ENCODE measurements at places on chromosomes 7 and 10.

DNA sequence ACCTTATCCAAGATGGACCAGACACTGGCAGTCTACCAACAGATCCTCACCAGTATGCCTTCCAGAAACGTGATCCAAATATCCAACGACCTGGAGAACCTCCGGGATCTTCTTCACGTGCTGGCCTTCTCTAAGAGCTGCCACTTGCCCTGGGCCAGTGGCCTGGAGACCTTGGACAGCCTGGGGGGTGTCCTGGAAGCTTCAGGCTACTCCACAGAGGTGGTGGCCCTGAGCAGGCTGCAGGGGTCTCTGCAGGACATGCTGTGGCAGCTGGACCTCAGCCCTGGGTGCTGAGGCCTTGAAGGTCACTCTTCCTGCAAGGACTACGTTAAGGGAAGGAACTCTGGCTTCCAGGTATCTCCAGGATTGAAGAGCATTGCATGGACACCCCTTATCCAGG, 13.4 kb downstream of the LEP start:
- no peak for DNase-seq

- no peak for DNase-seq
These were observed 56.6 kb downstream of the HSPA12A start for GRCh38 chr10:116685807-116686206.

DNA sequence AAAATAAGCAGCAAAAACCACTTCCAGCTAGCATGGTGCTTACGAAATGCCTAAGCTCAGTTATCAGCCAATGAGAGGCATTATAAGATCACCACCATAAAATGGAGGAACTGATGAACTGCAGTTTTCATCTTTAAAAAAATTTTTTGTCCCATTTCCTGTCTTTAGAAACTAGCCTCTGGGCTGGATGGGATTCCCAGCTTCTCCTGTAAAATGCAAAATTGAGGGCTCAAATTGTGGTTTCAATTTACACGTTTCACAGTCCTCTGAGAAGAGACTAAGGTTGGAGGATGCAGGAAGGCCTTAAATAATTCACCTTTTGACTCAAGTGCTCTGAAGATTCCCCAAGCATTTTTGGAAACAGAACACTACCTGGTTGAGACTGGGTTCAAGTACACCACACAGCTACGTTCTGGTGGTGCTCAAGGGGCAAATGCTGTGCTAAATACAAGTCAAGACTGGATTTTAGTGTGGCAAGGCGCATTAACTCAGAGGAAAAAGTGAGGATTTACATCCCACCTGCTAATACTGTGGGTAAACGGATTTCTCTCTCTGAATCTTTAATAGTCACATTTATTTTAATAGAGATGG, 951 bp downstream of the ZNF25 start:
- DNase-seq = no peak

- no peak for DNase-seq
These were observed 37.2 kb downstream of the ANKIB1 start for GRCh38 chr7:92282930-92283329.

- DNase-seq = peak; percentile 6
These were observed 255.7 kb upstream of the LRRN3 start for GRCh38 chr7:110835218-110835617.

DNA sequence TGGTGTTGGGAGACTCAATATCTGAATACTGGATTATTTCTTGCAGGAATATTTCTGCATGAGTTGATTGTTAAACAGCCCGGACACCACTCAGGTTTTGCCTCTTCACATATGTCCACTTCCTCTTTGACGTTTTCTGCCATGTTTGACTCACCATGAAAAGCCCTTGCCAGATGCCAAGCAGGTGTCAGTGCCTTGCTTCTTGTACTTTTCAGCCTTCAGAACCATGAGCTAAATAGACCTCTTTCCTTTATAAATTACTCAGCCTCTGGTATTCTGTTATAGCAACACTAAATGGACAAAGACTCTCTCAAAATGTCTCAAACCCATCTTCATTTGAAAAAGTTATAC, 24.7 kb upstream of the MACC1 start:
- DNase-seq = no peak

DNA sequence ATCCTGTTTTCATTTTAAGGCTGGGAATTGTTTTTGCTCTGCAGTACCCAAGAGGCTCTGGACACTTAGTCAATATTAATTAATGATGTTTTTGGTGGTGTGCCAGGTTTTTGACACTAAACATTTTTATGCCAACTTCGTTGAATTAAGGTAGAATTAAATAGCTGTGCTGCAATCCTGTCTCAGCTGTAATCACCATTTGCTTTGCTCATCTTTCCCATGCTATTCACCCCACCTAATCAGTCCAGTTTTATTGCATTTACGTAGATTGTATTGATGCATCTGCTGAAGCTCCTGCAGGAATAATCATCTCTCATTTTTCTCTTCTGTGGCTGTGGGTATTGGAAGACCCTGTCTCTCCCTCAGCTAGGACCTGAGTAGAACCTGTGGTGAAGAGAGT, 52.6 kb upstream of the TRUB1 start:
- no peak for DNase-seq

GRCh38 chr7:55657654-55658053, 85.4 kb upstream of the VOPP1 start:
- DNase-seq = no peak

GRCh38 chr10:96890172-96890513, 58.0 kb downstream of the LCOR start:
- DNase-seq = no peak

DNA sequence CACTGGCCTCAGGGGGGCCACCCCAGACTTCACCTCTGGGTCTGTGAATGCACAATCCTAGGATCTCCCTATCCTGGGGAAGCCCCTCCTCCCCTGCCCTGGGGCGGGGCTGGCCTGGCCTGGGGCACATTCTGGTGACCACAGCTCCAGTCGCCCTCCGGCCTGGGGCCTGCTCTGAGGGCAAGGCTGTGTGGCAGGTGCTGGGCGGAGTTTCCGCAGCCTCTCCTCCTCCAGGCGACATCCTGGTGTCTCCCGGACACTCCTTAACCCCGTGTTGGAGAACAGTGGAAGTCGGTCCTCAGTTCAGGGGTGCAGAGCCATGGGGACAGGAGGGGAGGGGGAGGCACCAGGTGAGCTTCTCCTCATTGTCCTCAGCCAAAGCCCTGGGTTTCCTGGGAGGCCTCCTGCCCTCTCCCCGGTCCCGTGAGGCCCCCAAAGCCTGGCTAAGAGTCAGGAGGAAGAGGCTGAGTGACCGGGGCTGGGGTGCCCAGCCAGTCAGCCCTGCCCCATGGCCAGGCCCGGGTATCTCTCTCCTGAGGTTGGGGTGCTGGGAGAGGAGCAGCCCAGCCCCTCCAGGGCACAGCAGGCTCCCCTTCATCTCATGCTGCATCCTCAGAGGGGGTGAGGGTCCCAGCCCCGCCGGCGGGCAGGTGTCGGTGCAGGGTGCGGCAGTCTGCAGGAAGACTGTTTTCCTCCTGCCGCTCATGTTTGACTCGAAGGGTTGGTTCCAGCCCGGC, 22.6 kb downstream of the UNCX start:
- no peak for DNase-seq

DNA sequence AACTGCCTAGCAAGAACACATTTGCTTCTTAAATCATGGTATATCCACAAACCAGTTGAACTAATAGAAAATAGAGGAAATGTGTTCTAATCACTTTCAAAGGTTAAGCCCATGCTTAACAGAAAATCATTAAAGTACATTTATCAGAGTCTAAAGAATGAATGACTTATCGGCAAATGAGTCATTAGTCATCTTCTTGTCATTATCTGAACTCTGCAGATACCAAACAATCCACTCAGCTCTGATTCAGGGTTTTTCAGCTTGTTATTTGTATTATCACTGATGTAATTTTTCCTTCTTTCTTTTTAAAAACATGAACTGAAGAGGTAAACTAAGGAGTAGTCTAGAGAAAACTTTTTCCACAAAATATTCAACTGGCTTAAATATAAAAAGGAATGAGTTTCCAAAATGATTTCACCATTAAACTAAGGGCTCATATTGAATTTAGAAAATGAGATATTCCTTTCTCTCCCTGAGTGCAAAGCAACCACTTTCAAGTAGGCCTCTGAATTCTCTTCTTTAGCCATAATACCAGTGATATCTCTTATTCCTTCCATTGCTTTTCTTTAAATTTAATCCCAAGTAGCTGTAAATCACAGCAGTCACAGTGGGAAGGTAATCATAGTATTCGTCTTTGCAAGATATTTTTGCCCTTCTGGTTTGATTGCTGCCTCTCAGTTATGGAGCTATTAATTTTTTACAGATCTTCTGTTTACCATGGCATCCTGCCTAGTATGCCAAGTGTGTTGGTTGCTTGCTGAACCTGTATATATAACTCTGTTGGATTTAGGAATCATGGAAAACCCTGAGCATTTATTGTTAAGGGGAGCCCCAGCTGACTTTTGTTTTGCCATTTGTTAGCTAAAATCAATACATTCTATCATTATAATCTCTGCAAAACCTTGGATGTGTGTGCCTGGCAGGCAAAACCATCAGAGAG, 125.1 kb downstream of the THSD7A start:
- no peak for DNase-seq

- no peak for DNase-seq
These were observed 41.8 kb upstream of the HERPUD2 start for GRCh38 chr7:35736725-35737124.

DNA sequence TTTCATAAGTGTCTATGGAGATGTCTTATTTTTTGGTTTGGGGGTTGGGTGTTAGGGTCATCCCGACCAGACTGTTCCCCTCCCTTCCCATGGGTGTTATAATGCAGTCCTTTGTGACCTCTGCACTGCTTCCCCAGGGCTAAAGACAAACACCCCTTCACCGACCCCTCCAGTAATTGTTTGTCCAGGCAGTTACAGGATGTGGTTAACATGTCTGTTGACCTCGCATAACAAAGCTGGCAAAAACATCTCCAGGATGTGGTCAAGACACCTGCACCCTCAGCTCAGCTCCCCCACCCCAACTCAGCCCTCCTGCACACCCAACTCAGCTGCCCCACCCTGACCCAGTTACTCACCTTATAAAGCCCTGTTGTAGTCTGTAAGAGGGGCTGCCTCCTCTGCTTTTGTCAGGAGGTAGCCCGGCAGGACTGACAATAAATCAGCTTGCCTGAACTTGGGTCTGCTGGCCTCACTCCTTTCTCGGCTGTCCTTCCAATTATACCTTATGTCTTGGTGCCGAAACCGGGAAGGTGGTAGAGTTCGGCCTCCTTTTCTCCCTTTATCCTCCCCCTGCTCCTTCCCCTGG, 102.2 kb downstream of the ZNF92 start:
- DNase-seq = peak; percentile 76

DNA sequence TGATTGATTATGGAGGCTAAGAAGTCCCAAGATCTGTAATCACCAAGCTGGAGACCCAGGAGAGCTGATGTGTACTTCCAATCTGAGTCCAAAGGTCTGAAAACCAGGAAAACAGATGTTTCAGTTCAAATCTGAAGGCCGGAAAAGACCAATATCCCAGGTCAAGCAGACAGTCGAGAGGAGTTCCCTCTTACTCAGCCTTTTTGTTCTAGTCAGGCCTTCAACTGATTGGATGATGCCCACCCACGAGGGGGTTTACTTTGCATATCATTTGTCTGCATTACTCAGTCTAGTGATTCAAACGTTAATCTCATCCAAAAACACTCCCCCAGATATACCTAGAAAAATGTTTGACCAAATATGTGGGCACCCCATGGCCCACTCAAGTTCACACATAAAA, 7.4 kb upstream of the ARID5B start:
- DNase-seq = no peak

DNA sequence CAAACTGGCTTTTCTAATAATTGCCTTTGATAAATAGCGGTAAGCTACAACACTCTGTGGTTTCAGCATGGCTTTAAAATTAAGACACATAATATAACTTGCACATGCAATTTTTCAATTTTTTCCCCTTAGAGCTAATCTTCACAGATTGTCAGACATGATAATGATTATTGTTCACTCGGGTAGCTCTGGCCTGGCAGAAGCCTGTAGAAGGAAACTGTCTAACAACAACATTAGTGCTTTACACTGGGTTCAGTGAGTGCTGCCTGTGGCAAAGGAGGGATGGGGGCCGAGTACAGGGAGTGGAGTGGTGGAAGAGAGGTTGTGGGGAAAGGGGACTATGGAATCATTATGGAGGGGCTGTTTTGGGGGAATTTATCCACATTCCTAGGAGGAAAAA, 67.2 kb upstream of the AUTS2 start:
- no peak for DNase-seq

DNA sequence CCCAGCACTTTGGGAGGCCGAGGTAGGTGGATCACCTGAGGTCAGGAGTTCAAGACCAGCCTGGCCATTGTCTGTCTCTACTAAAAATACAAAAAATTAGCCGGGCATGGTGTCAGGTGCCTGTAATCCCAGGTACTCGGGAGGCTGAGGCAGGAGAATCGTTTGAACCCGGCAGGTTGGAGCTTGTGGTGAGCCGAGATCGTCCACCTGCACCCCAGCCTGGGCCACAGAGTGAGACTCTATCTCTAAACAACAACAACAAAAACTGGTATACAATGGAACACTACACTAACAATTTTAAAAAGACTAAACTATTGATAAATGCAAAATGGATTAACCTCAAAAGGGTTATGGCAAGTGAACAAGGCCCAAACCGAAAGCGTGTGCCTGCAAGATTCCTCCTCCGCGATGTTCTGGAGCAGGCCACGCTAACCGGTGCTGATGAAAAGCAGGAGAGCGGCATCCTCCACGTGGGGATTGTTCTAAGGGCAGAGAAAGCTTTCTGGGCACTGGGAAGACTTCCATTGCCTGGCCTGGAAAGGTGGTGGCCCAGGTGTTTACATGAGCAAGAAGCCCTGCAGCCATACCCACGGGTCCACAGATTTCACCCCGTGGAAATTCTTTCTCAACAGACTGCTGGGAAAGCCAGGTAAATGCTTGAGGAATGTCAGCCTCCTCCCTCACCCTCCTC, 53.8 kb downstream of the PDGFA start:
- no peak for DNase-seq

DNA sequence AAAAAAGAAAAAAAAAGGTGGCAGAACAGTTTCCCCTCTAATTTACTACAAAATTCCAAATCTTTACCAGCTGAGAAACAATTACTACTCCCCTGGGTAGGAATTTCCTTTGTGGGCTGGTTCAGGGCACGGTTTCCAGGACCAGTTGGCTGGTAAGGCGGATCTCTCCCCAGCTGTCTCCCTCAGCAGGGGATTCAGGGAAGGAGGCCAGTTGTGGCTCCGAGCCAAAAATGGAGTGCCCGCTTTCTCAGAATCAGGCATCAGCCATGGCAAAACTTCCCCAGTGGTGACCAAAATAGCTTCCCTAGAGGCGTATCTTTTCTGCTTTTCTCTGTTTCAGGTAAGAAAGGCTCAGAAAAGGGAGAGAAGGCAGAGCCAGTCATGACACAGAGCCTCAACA, 91.2 kb downstream of the ZNF22 start:
- no peak for DNase-seq

- DNase-seq = no peak
These were observed 345.2 kb upstream of the SHH start for GRCh38 chr7:156157409-156158012.

GRCh38 chr10:16765509-16766375, 51.5 kb downstream of the RSU1 start:
- no peak for DNase-seq

DNA sequence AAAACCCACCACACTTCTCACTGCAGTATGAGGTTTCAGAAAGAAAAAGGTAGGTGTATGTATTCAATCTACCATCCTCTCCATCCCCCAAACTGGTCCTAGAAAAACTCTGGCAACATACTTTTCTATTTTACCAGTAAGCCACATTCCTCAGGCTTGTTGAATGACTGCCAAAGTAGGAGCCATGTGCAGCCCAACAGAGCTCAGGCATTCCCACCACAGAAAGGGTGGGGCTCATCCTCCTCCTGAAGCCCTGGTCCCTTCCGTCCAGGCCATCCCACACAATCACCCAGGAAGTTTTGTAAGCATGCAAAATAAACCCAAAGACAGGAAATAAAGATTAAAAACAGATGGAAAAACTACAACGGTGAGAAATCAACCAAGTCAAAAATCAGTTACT, 57.2 kb downstream of the MAD1L1 start:
- no peak for DNase-seq

- DNase-seq = no peak
These were observed 16.3 kb upstream of the ECHDC3 start for GRCh38 chr10:11725912-11726311.

Data from CD4-positive, alpha-beta T cell treated with Interleukin-1 beta for 1 hour (primary cell).